ENCODE measurements at places on chromosomes 16 and 17. TPM values are rescaled to one million over a fixed set of nuclear protein-coding genes. Genes with fewer than 3 reads are reported as not detected.

- DNase-seq: no peak
Measured at GRCh38 chr16:15686287-15686686, 36.2 kb downstream of the NDE1 start.

Gene SNX20
- total RNA-seq: 0.57 TPM

Gene PRSS33
- total RNA-seq: not detected

Gene ADAD2
- 1.2 TPM for total RNA-seq

DNA sequence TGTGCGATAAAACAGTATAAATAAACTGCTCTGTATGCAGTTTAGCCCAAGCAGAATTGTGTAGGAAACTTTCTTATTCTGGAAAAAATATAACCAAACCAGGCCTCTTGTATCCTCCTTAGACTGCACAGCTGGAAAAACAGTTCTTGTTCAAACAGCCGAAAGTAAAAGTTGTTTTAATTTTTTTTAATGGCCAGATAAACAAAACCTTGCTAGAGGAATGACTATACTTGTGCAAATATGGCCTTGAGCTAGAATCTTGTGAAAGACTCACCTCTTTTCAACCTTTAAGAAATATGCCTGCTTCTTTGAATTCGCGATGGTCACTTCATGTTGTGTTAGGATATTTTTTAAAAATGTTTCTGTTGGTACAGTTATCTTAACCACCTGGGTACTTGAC, 114.5 kb upstream of the MAF start:
- no peak for DNase-seq

DNA sequence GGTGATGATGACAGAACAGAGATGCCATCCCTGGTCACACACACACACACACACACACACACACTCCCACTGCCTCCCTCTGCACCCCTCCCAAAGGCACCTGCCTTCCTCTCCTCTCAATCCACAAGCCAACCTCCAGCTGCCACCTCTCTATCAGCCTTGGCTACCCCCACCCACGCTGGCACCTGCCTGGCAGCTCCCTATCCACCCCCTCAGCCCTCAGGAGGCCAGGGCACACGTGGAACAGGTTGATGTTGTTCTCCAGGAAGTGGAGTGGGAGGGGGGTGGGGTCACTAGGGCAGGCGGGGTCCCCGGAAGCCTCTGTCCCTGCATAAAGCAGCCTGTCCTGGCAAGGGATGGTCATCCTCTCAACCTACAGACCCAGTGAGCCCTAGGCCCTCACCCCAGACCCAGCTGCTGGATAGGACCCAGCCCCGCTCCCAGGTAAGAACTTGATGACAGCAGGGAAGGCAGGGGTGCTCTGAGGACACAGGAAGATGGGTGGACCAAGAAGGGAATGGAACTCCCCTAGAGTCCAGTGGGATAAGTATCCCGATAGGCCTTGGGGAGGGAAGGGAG, at the start of gene GSDMA:
Gene GSDMA, plus strand, starts transcription at position 363 of the 579 bp plus-strand sequence. CDS start 2,684 bp downstream, outside the sequence.
- DNase-seq: no peak

Gene HS3ST6
- total RNA-seq: 103 TPM

DNA sequence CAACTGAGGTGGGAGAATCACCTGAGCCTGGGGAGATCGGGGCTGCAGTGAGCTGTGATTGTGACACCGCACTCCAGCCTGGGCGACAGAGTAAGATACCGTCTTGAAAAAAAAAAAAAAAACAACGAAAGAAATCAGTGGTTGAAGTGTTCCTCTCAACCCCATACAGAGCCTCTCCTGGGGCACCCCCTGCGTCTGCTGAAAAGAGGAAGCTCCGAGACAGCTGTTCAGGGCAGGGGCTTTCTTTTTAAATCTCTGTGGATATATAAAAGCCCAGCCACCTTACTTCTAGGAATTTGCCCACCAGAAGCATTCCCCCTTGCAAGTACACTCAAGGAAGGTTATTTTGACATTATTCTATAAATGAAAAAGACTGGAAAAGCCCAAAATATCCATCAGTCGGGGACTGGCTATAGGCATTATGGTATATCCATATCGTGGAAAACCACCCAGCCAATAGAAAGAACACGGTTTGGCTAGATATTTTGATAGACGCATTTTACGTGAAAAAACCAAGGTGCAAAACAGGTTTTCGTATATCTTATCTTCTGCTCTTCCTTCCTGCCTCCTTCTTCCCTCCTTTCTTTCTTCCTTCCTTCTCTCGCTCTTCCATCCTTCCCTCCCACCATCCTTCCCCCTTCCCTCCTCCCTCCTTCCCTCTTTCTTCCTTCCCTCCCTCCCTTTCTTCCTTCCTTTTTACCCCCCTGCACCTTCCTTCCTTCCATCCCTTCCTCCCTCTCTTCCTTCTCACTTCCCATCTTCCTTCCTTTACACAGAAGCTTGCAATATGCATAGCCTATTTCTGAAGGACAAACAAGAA, 9.2 kb upstream of the CCL22 start:
- DNase-seq: peak; percentile 34

- no peak for DNase-seq
Measured at GRCh38 chr16:72569677-72570076, 397.7 kb upstream of the PMFBP1 start.

DNA sequence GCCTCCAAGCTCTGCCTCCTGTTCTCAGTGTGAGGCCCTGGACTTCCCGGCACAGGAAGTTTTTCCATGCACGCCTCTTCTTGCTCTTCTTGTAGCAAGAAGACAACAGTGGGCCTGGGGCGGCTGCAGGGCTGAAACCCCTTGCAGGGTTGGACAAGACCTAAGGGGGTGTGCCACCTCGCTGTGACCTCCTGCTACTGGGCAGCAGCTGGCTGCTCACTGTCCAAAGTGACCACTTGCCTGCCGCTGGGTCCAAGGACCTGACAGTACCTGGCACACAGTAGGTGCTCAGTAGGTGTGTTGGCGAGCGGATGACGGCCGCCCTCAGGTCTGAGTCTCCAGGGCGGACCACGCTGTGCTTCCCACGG, 331.6 kb downstream of the C16orf95 start:
- DNase-seq: no peak

GRCh38 chr16:1188432-1189189, 35.7 kb downstream of the CACNA1H start:
- no peak for DNase-seq

DNA sequence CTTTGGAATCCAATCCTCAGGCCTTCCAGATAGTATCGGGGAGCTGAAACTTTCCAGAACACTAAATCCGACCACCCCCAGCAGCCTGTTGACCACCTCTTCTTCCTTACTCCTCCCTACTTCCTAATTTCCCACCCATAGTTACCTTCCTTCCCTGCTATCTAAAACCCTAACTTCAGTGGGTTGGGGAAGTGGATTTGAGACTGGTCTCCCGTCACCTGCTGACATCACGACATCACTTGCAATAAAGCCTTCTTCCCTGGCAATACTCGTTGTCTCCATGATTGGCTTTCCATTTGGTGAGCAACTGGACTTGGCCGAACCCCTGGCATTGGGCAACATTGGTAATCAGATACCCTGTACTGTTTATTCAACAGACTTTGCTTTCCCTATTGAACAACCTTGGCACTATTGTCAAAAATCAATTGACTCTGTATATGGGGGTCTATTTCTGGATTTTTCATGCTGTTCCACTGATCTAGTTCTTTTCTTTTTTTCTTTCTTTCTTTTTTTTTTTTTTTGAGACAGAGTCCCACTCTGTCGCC, 11.8 kb upstream of the FOXK2 start:
- DNase-seq: no peak

Gene CACNG1
- total RNA-seq: not detected

Gene NEUROD2
- not detected for total RNA-seq

GRCh38 chr17:17258998-17259397, 22.0 kb upstream of the FLCN start:
- no peak for DNase-seq

Gene MPDU1
- 97.7 TPM for total RNA-seq

DNA sequence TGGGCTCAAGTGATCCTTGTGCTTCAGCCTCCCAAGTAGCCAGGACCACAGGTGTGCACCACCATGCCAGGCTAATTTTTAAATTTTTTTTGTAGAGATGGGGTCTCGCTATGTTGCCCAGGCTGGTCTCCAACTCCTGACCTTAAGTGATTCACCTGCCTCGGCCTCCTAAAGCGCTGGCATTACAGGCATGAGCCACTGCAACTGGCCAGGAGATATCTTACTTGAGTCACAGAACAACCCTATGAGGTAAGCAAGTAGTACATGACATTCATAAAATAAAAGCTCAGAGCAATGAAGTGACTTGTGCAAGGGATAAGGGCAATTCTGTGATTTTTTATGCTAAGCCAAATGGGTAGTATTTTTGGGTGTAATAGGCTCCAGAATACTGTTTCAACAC, 57.3 kb downstream of the CDC27 start:
- DNase-seq: no peak

Gene STH
- total RNA-seq: not detected

DNA sequence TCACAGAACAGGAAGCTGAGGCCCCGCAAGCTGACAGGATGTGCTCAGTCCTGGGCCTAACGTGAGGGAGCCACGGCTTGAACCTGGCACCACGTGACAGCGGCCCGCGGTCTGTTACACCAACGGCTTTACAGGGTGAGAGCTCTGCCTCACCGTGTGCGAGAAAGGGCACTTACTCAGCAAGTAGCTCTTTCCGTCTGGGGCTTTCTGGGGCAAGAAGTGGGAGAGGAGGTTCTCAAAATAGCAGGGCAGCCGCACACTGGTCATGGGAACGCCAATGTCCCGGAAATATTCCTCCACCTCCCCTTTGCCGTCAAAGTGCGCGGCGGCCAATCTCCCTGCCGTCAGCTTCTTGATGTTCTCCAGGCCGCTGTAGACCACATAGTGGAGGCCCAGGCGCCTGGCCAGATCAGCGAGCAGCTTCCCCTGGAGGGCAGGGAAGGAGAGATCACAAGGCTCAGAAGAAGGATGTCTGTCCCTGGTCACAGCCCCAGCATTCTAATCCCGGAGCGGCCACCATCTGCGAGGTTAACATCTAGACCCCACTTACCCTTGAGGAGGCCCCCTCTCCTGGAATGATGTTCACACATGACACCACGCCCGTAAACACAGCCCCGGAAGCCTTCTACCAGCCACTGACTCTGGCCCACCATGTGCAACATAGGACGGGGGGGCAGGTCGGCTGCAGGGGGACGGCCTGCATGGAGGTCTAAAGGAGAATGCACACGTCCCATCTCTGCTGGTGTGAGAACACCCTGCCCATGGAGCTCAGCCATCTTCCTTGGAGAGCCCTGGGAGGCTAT, 8.2 kb downstream of the NMRAL1 start:
- no peak for DNase-seq

Gene RBFOX1
- total RNA-seq: not detected

GRCh38 chr17:31448467-31449077, 57.1 kb downstream of the RAB11FIP4 start:
- no peak for DNase-seq

Gene RAB11FIP4
- total RNA-seq: 38.8 TPM

Gene NPIPB2
- total RNA-seq: 12.9 TPM

Gene IRX5
- total RNA-seq: 47.0 TPM

GRCh38 chr16:54846766-54847165, 83.9 kb upstream of the IRX5 start:
- DNase-seq: no peak

- no peak for DNase-seq
Measured at GRCh38 chr17:79154446-79154845, 79.8 kb downstream of the ENGASE start.

DNA sequence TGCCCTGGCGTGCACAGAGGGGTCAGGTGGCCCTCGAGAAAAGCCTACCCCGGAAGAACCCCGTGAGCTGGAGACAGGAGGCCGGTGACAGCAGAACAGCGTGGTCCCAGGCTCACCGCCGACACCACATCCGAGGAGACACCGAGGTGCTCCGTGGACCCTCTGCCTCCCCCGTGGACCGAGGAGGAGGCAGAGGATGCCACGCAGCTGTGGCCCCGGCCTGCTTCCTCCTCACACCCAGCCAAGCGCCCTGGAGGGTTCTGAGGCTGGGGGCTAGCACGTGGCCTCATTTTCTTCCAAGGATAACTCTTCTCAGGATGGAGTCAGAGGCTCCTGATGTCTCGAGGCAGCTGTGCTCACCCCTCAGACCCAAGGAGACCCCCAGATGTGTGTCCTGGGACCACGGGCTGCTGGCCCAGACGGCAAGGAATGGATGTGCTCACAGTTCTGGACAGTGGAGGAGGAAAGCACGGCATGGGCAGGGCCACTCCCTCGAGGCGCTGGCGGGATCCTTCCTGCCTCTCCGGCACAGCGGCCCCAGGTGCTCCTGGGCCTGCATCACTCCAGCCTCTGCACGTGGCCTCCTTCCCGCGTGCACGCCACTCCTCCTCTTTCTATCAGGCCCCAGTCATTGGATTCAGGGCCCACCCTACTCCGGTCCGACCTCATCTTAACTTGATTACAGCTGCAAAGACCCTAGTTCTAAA, 4.4 kb upstream of the PVALEF start:
- DNase-seq: no peak

DNA sequence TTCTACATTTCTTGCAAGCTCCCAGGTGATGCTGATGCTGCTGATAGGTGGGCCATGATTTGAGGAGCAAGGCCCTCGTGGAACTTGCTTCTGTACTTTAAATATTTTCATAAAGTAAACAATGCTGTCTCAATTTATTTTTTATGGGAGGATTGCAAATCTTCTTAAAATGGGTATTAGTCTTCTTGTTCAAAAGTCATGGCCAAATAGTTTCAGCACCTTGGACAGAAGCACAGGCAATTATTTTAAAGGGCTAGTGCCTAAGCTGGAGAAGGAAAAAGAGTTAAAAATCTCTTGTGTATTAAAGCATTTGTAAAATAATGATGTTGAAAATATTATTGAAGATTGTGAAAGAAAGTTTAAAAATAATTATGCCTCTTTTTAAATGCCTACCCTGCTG, 50.5 kb downstream of the GPR139 start:
- no peak for DNase-seq

Gene NLRC3
- 0.74 TPM for total RNA-seq

DNA sequence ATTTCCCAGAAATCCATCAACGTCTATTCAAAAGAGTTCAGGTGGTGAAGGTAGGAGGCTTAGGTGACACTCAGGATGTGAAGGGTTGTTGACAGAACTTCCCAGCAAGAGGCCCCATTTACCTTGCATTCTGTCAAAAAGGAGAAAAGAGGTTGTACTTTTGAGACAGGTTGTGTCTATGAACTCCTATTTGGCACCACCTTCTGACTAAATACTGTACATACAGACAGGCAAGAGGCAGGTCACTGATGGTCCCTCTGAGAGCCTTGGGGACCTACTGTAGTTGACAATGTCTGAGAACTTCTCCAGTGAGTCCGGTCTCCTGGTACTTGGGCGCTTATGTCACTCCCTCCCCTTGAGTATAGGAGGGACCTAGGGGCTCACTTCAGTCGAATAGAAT, 479.3 kb upstream of the ZFHX3 start:
- no peak for DNase-seq

Gene NPIPA8
- total RNA-seq: 98.3 TPM

Gene VTN
- 0.10 TPM for total RNA-seq

Gene B9D1
- 15.7 TPM for total RNA-seq

Gene TBC1D3
- not detected for total RNA-seq

All from lower leg skin (tissue), 4 donors.